BJ (cell line): ENCODE measurements at places on chromosomes 5 and 9. TPM values are rescaled to one million over a fixed set of nuclear protein-coding genes. Genes with fewer than 3 reads are reported as not detected.

- DNase-seq: no peak
Measured at GRCh38 chr5:95836544-95836943, 14.0 kb upstream of the GLRX start.

DNA sequence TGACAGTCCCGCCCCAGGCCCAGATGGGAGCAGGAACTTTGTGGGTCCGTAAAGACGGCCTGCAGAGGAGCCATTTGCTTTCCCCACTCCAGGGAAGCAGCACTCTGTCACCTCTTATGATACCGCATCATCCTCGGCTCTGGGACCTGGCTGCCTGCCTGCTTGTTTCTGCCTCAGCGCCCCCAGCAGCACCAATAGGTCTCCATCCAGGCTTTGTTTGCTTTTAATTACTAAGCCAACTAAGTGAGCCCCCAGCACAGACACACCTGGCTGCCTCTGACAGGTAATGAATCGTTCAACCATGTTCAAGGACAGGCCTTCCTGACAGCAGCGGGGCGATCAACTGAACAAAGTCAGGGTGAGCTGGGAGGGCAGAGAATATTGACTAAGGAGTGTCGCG lies 141.4 kb downstream of the C5orf15 start:
- DNase-seq: no peak

- DNase-seq: no peak
Measured at GRCh38 chr9:136748666-136749611, 614 bp upstream of the LCN6 start.

GRCh38 chr5:127418367-127418766 lies 99.1 kb upstream of the PRRC1 start:
- no peak for DNase-seq

DNA sequence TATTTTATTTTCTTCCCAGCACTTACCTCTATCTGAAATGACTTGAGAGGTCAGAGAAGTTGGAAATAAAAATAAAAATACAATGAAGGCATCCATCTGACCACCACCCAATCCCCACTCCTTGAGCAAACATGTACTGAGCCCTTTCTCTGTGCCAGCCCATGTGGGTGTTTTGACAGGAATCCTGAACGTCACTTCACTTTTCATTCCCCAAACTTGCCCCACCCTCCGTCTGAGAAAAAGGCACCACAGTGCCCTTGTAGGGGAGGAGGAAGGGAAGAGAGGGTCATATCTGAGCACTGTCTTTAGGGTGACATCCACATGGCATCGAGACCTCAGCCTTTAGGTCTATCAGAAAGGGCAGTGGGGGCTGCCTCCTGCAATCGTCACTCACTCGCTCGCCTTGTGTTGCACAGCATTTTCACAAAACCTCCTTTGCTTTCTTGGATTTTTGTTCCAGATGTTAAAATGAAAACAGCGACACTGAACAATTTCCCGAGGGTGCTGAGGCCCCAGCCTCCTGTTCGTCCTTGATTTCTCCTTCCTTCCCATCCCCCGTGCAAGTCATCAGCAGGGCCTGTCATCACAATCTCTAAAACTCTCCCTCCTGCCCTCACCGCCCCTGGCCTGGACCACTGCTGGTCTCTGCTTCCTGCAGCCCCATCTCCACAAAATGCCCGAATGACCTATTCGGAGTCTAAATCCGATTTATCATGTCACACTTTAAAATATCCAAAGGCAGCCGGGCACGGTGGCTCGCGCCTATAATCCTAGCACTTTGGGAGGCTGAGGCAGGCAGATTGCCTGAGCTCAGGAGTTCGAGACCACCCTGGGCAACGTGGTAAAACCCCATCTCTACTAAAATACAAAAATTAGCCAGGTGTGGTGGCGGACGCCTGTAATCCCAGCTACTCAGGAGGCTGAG lies 13.0 kb downstream of the HIGD2A start:
- DNase-seq: no peak

Gene SLC6A19
- polyA plus RNA-seq: not detected in 2 replicates

Gene SLC22A4
- polyA plus RNA-seq: 18.0 and 19.3 TPM in 2 replicates
